HCT116 (cell line): ENCODE measurements at places on chromosomes 3 and 15.

- no peak for DNase-seq
Measured at GRCh38 chr3:144743225-144743668, 771.6 kb downstream of the DIPK2A start.

DNA sequence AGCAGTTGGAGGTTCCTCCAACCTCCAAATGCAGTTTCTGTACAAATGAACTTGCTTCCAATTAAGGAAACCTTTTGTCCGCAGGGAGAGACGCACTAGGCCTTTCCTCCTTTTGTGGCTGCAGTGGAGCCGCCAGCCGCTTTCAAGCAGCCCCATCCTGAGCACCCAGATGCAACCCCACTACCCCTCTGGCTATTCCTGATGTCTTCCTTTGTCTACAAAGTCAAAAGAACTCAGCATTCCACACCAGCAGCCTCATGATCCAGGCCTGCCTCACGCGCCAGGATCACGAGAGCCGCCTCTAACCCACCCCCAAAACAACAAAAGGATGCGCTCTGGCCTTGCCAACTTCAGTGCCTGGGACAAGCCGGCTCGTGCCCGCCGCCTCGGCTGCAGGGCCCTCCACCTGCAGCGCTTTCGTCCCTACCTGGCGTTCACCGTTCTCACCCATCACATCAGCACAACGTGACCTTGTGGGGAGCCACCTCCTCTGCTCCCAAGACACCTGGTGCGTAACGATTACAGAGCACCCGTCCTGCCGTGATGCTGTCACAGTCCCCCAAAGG lies 48.2 kb upstream of the MUC4 start:
- DNase-seq = no peak

- no peak for DNase-seq
Measured at GRCh38 chr3:106160396-106160795, 291.6 kb upstream of the CBLB start.

DNA sequence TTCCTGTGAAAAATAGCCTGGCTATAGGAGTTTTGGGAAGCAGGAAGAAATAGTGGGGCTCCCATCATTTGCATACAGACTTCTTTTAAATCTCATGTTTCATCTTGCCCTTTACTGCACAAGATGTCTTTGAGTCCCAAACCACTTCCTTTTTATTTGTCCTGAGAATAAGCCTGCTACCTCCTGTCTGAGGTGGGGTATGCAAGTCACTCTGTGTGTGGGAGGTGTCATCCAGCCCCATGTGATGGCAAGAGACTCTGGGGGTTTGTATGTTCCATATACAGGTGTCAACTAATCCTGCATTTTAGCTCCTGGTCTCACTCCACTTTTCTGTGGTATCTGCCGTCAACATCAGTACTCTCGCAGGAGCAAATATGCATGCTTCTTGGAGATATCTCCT lies 102.0 kb downstream of the OTOL1 start:
- no peak for DNase-seq

DNA sequence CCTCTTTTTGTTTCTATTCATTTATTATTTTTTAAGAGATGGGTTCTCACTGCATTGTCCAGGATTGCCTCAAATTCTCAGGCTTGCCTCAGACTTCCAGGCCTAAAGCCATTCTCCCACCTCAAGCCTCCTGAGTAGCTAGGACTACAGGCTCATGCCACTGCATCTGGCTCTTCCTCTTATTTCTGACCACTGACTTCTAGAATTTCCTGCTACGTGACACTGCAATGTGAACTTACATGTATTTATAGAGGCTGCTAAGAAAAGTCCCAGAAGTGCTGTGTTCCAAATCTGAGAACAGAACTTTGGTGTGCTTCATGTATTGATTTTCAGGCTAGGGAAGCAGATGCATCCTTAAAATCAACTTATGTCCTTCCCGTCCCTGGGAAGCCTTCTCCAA lies 407.4 kb downstream of the RSL24D1 start:
- DNase-seq = no peak

DNA sequence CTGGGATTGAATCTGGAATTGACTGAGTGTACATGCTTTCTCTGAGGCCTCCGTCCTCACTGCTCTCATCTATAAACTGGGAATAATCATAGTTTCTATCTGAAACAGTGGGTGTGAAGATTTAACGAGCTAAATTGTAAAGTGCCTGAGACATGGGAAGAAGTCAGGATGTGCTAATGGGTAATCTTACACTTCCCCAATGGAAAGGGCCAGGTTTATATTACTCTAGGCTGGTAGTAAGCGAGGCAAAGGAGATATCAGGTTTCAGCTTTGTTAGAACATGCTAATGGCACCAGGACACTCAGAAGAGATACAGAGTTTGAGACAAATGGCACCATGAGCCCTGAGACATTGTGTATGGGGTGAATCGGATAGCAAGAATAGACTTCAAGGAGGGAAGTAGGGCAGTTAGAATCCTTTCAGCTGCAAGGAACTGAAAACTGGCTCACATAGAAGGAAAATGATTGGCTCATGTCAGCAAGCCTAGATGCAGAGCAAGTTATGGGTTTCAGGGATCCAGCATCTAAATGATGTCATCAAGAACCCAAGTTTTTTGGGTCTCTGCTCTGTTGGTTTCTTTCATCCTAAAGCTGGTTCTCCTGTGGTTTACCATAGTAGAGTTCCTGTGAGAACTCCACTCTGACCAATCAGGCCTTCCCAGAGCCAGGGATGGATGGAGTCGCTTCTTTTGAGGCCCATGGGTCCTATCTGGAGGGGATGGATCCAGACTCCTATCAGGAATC lies 21.8 kb downstream of the FLNB start:
- DNase-seq = no peak

GRCh38 chr3:31278532-31278931 lies 254.2 kb upstream of the STT3B start:
- no peak for DNase-seq

GRCh38 chr3:108546247-108546646 lies 35.9 kb upstream of the MYH15 start:
- no peak for DNase-seq

GRCh38 chr3:45034612-45035252 lies 8.6 kb downstream of the CLEC3B start:
- no peak for DNase-seq

- DNase-seq = no peak
Measured at GRCh38 chr15:69511015-69511414, 58.4 kb downstream of the RPLP1 start.

DNA sequence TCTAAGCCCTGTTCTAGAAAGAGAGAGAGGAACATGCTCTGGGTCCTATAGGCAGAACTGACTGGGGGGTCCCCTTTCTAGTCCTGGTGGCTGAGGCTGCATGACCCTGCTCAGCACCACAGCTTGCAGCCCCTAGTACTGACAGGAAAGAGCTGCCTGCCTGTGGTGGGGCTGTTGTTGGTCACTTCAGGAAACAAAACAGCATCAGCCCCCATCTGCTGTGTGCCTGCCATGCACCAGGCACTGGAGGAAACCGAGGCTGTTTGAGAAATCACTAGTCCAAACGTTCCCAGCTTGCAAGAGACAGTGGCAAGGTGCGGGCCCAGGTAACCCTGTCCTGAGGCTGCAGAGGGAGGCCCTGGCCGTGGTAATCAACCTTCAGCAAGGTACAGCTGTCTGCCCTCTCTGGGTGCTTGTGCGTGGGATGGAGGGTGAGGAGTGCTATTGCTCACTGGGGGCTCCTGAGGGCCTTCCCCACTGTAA lies 90.6 kb downstream of the IQSEC1 start:
- no peak for DNase-seq

GRCh38 chr15:99365242-99365641 lies 114.0 kb downstream of the LRRC28 start:
- no peak for DNase-seq

GRCh38 chr3:129938140-129938930 lies 36.2 kb upstream of the TRH start:
- no peak for DNase-seq

DNA sequence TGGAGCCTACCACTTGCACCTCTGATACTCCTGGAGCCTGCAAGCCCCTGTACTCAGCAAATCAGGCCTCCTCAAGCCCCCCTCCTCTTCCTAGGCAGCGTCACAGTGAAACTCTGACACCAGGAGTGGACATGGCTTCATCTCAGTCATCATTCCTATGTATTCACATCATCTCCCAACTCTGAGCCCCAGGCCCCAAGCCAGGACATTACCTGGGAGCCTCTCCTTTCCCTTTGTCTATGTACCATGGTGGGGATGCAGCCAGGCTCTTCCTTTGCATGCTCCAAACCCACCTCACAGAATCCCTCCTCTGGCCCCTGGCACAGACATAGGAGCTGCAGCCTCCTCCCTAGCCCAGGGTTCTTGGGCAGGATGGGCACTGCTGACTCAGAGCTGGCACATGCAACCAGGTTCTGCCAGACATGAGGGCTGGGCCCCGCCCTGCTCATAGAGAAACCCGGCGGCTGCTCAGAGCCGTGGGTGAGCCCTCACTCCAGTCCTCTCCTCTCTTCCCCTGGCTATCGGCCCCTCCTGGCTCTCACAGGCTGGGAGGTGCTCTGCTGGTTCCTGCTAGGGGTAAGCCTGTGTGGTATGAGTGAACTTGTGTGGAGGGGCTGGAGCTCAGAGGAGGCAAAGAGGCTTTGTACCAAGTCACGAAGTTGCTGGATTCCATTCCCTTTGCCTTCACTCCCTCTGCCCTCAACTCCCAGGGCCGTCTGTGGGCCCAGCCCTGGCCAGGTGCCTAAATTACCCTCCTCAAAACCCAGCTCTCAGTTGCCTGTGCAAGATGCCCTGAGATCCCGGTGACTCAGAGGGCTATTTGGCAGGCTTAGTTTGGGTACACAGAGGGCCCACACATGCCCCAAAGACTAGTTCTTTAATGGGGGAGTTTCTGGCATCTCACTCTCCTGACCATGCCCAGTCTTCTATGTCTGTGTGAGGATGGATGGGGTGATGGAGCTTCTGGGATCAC lies 1.9 kb upstream of the PLCD1 start:
- DNase-seq = peak; percentile 31

GRCh38 chr15:62989366-62990055 lies 53.0 kb upstream of the TPM1 start:
- no peak for DNase-seq

DNA sequence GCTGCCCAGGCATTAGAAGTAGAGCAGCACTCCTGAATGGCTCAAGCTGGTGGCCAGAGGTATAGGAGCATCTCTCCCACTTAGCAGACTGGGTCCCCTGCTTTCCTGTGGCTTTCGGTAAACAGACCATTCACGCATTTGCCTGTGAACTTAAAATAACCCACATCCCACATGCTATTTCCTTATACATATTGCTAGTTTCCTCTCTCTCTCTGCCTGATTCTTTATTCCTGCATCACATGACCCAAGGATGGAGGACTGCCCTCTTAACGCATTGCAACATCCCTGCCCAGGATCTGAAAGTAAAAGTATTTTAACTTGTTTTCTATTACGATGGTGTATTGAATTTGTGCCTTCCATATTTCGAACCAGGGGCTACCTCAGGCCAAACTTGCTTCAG lies 43.4 kb upstream of the NLGN1 start:
- DNase-seq = no peak

GRCh38 chr3:132283440-132283839 lies 33.8 kb upstream of the ACP3 start:
- no peak for DNase-seq

DNA sequence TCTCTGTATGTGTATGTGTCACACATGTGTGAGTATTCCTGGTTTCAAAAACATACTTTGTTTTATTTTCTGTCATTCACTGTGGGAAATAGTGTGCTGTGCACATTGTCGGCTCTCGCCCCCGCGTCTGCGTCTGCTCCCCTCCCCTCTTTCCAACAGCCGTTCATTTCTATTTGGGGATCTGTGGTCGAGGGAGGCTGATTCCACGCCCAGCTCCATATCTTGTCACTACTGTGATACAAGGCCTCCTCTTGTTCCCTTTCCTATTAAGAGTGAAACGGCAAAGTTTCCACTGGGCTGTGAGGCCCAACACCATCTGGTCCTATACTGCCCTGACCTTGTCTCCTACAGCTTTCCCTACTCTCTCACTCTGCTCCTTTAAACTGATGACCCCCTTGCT lies 172.5 kb upstream of the LRIG1 start:
- DNase-seq = no peak

DNA sequence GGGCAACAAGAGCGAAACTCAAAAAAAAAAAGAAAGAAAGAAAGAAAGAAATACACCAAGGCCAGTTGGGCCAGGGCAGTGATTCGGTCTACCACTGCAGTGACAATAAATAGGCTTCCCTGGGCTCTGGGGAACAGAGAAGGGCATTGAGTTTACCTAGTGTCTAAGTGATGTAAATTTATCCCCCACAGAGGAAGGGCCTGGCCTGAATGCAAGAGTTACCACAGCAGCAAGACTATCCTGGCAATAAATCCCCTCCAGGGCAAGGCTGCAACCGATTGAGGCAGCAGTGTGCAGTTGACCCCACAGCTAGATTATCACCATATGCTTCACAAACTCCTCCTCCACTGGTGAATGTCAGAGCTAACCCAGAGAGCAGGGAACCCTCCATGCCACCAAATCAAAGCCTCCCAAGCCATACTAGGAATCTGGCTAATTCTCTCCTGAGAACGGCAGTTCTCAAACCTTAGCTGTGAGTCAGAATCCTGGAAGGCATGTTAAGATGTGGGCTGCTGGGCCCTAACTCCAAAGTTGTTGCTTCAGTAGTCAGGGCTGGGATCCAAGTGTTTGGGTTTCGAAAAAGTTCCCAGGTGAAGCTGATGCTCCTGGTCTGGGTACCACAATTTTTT lies 64.3 kb upstream of the GATM start:
- DNase-seq = no peak

GRCh38 chr3:7393944-7394605 lies 533.2 kb downstream of the GRM7 start:
- DNase-seq = no peak

GRCh38 chr3:122810734-122811133 lies 15.9 kb downstream of the SLC49A4 start:
- no peak for DNase-seq

DNA sequence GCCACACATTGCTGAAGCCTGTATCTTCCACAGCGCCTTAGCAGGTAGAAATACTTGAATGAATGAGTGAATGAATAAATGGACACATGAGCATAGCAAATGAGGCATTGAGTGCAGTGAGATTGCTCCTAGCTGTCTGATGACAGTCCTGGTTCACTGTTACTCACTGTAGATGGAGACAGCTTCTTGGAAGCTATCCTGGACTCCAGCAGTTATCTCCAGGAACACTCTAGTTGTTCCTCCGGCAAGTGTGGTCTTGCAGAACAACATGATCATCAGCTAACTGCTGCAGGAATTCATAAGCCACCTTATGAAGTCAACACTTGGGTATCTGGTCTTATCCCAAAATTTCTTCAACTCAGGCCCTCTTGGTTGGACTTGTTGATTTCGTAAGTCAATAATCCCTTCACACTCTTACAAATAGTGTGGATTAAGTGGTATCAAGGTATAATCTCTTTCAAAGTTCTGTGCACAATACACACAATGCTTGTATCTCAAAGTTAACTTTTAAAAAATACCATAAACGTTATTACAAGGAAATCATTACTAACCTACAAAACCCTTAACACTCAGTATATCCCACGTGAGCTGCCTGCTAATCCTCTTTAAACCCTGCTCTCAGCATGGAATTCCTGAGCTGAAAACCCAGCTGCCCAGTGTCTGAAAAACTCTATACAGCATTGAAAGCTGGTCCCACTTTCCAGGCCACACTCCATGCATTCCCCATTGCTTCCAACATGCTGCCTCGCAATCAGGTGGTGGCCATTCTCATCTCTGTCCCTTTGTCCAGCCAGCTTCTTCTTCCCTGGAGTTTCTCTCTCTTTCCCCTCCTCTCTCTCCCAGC lies 14.4 kb upstream of the ZBTB38 start:
- DNase-seq = no peak
